ENCODE measurements at places on chromosomes 5 and 9. TPM values are rescaled to one million over a fixed set of nuclear protein-coding genes. Genes with fewer than 3 reads are reported as not detected.

Gene ARAP3
- 9.5 TPM for total RNA-seq

Gene ZNF622
- total RNA-seq = 33.6 TPM

Gene CBY3
- not detected for total RNA-seq

Gene MSX2
- total RNA-seq = 0.23 TPM

Gene CCDC152
- 1.3 TPM for total RNA-seq

Gene EFNA5
- 5.8 TPM for total RNA-seq

Gene OLFM1
- 10.1 TPM for total RNA-seq

Gene LCP2
- total RNA-seq = not detected
